COR-L47 (cell line): ENCODE measurements at places on chromosomes 3 and 15.

DNA sequence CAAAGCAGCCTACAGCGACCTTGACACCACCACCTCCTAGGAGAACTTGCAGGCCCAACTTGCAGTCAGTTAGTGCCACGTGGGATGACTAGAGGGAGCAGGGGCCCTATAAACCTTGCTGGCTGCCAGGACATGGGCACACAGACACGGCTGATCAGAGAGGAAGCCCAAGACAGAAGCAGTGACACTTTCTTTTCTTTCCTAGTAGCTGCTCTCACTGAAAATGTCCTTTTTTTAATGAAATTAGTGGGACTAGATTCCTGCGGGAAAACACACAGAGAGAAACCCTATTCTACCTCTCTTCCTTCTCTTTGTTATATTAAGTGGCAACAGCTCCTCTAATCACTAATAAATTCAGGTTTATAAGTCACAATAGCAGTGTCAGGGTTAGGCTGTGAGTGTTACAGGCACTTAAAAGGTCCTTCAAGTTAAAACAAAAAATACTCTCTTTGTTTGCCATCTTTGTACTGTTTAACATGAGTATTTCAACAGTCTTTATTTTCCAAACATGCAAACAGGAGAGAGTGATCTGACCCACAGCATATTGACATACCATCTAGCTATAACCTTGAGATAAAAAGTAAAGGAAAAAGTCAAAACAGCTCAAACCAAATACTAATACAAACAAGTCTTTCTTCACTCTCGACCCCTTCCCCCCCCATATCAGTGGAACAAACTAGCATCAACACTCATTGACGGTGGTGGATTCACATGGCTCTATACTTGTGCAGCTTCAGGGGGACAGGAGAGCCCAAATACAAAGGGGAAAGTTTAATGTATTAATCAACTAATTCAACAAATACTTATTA lies 2.1 kb upstream of the TMEM212 start:
- DNase-seq: no peak

DNA sequence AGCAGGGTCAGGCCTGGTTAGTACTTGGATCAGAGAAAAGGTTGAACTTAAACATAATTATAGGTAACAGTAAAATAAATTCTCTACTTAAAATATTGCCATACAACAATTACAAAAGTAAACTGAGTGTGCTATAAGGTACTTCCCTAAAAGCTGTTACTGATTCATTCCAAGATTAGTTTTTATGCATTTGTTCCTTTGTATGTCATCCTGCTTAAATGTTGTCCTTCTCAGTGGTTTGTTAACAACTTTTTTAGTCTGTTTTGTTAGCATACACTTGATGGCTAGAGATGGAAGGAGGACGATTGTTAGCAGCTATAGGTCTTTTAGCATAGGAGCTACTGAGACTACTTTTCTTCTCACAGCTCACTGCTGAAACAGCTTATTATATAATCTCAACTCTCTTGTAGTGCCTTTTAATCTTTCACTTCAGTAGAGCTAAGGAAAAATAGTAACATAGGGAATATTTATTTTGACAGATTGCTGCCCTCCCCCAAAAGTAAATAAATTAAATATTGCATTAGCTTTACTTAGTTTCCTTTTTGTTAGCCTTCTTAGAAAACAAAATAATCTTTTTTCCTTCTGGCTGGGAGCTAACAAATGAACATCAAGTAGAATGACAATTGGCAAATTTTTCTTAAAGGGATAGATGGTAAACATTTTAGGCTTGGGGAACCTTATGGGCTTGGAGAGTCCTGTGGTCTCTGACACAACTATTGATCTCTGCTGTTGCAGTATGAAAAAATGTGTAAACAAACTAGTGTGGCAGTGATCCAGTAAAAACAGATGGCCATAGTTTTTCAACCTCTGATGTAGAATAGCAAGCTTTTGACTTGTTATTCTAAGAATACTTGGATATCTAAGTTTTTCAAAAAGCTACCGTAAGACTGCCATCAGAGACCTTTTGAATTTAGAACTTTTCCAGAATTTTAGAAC lies 39.5 kb downstream of the USP8 start:
- DNase-seq: no peak

DNA sequence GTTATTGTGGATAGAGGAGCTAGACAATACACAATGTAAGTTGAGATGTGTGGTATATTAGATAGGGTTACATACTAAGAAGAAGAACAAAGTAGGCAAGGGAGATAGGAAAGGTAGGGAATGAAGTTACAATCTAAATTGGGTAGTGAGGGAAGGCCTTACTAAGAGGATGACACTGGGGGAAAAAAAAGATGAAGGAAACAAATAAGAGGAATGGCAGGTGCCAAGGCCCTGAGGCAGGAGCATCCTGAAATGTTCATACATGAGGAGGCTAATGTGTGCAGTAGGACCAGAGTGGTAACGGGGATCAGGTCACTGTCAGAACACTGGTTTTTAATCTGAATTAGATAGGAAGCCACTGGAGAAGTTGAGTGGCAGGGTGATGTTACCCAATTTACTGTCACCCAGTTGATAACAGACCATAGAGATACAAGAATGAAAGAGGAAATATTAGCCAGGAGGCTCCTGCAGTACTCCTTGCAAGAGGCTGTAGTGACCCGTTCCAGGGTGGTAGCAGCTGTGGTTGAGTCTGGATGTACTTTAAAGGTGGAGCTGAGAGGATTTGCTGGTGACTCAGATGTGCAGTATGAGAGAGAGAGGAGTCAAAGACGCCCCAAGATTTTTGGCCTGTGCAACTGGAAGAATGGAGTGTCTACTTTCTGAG lies 14.4 kb downstream of the RTP1 start:
- no peak for DNase-seq

- DNase-seq: no peak
These were observed 392.2 kb upstream of the CFAP20DC start for GRCh38 chr3:59442046-59442445.

DNA sequence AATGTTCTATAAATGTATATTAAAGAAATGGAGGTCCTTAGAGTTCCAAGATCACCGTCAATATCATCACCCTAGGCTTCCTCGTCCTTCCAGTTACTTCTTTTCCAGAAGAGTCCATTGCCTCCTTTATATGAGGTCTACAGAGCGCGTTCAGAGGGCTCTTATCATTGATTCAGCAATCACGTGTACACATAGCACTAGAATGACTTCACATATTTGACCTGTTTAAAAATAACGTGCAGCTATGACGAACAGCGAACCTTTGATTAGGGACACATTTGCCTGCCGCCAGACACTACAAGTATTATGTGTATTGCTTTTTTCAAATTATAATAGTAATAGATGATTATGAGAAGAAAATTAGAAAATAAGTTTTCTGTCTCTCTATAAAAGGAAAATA lies 26.0 kb downstream of the IGF1R start:
- DNase-seq: no peak

- DNase-seq: no peak
These were observed 243.1 kb upstream of the STT3B start for GRCh38 chr3:31289584-31289983.

DNA sequence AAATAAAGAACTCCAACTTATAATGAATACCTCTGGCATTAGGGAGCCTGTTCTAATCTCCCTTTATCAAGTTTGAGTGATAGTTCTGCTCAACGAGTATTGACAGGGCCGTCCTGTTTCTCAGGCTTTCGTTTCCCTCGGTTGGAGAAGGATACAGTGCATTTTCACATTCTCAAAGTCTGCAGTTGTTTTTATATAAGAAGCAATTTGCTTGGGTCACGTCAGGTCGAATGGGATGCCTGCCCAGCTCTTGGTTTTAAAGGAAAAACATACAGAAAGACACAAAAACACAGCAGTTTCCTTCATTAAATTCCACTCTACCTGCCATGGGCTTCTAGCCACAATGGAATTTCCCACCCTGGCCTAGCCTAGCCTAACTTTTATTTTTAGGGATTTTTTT lies 366.3 kb downstream of the TIGIT start:
- DNase-seq: no peak

- no peak for DNase-seq
These were observed 269.1 kb downstream of the RAP2B start for GRCh38 chr3:153431076-153431475.
